RKO (cell line): ENCODE measurements at places on chromosomes 7 and 10.
A peak's percentile ranks its signal among the peaks of the same experiment; 100 is the strongest.

DNA sequence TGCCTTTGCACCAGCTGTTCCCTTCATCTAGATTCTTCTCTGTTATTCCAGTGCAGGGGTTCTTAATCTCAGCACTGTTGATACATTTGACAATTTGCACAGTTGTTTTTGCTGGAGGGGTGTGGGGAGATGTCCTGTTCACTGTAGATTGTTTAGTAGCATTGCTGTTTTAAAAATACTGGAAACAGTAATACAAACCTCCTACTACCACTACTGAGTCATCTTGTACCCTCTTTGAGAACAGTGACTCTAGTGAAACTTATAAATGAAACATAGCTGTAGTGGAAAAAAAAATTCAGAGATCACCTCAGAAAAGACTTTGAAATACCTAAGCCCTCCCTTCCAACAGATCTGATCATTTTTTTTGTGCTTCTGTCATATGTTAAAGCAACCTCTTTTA lies 154.8 kb upstream of the TMEM196 start:
- no peak for DNase-seq

DNA sequence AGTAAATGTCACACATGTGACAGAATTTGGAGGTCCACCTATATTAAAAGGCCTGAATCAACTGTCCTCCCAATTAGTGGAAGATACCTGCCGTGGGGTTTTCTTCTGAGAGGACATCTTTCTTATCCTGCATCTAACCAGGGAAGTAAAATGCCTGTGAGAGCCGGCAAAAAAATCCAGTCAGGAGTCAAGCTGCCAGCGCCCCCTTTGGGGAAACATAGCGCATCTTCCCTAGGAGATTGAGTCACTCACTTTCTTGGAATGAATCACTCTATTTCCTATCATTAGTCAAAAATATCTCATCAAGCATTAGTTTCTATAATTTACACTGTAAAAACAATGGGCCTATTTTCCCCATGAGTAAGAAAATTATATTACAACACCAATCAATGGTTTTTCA lies 66.4 kb upstream of the ANK3 start:
- DNase-seq = peak; percentile 22

DNA sequence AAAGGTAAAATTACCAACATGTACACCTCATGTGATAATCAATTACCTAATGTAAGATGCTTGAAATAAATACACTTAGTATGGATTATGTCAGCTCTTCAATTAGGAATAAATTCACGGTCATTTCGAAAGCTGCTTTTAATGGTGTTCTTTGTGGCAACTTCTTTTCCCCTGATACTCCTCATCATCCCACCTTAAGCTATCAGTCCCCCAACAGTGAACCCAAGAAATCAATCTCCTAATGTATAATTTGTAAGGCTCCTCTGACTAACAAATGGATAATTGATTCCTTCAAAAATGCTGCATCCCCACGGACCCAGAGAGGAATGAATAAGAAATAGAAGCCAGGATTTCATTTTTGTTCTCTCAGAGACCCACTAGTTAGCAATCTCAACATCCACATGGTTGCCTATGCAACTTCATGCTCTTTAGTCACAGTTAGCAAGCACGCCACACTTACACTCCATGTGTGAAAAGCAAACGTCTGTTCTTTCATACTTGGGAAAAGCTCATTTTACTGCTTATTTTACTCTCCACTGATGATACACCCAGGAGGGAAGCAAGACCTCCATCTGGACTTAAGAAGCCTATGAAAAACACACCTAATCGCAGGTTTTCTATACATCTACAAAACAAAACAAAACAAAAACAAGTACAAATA lies 70.1 kb downstream of the VPS41 start:
- DNase-seq = no peak

GRCh38 chr10:66572700-66573099 lies 353.1 kb upstream of the LRRTM3 start:
- no peak for DNase-seq

- DNase-seq = no peak
Observed at GRCh38 chr7:149381245-149381644, 79.6 kb downstream of the ZNF777 start.

DNA sequence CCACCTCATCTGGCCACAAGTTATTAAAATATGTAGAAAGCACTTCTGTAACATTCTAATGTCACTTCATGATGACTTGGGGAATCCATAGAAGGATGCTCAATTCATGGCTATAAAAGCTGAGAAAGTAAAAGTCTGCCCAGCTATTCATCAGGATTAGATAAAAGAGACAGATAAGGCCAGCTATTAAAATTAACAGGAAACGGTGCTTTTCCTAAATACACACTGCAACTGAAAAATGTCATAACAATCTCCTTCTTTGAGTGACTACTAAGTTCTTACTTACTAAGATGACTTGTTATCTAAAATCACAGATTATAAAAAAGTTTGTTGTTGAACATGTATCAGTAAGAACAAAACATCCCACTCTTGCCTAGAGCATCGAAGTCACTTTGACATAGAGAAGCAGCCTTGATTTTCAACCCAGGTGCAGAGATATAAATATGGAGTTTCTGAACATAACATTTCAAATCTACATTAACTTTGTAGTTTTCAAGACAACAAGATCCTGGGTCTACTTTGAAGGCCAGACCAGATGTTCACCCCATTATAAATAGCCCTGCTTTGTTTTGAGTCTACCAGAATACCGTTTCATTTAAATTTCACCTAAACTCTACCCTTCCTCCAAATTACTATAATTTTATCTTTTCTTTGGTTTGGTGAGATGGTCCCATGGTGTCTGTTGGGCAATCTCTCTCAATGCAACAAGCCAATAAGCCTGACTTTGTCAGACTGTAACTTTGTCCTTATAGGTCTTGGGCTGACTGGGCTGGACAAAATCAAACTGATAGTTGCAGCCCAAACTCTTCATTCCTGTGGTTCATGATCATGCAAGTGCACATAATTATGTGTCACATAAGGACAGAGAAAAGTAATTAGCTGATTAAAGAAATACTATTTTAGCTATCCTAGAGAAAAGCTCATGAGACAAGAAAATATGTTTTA lies 24.0 kb downstream of the HYCC1 start:
- DNase-seq = no peak

DNA sequence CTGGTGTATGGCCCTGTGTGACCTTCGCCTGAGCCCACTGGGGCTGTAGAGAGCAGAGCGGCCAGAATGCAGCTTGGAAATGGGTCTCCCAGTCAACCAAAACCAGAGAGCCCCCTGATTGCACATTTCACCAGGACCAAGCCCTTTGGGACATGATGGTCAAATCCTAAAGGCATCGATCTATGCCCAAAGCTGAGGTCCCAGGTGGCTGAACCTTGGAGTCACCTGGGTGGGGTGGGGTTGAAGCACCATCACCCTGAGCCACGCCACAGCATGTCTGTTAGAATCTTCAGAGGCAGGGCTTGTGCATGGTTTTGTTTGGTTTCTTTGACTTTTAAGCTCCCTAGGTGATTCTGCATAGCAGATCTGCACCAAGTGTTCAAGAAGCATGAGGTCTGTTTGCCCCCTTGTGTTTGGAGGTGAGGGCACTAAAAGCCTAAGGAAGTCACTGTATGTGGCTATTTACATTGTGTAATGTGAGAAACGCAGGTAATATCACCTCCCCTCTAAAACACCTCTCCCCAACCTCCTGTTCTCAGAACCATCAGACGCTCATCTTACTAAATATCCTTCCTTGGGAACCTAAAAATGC lies 9.6 kb downstream of the PKD1L1 start:
- DNase-seq = no peak

- DNase-seq = peak; percentile 87
Observed at GRCh38 chr10:119750391-119751230, 24.8 kb downstream of the INPP5F start.

GRCh38 chr10:100579261-100580090 lies 43.7 kb downstream of the HIF1AN start:
- DNase-seq = no peak

- DNase-seq = peak; percentile 71
Observed at GRCh38 chr7:123070702-123071286, 75.3 kb upstream of the TAS2R16 start.

DNA sequence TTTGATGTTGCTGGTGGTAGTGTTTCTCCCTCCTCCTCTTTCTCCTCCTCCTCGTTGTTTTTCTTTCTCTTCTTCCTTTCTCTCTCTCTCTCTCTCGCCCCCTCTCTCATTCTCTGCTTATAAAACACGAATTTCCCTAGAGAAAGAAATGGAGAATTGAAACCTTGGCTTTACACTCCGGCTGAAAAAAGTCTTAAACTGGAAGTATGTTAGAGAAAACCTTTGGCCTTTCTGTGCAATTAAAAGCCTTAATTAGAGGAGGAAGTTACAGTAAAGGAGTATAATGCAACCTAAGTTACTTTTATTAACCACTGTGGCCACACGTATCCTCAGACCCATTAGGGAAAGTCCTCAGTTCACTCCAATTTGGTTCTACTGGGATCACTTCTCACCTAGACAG lies 501.7 kb upstream of the SORCS1 start:
- DNase-seq = no peak

- DNase-seq = peak; percentile 100
Observed at GRCh38 chr7:112449902-112450806, at the start of gene IFRD1. Gene IFRD1 (plus strand): TSS chr7:112450460. CDS start chr7:112450689, 229 bp downstream.

DNA sequence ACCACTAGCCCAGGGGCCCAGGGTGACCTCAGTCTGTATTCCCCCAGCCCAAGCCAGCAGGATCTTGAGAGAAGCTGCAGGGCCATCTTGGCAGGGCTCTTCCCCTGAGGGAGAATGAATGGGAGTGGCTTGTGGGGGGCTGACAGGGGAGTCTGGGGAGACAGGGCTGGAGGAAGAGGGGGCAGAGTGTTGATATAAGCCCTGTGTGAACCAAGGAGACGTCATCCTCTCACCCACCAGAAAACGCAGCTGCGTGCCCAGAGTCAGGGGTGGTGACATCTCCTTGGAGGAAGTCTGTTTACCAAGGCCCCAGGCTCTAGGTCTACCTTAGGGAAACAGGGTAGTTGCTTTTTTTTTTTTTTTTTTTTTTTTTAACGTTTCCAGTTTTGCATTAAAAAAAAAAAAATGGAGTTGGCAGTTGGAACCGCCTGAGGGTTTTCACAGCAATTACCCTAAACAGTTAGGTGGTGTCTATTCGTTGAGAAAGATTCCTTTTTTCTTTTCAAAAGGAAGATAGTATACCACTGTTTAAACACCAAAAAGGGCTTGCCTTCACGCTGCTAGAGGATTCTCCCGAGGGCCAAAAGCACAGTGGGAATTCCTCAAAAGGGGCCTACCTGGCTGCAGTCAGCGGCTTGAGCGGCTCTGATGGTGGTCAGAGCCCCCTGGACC lies 113.8 kb downstream of the PRPF18 start:
- no peak for DNase-seq

- peak; percentile 65 for DNase-seq
Observed at GRCh38 chr10:77111611-77112550, 525.7 kb downstream of the KCNMA1 start.

DNA sequence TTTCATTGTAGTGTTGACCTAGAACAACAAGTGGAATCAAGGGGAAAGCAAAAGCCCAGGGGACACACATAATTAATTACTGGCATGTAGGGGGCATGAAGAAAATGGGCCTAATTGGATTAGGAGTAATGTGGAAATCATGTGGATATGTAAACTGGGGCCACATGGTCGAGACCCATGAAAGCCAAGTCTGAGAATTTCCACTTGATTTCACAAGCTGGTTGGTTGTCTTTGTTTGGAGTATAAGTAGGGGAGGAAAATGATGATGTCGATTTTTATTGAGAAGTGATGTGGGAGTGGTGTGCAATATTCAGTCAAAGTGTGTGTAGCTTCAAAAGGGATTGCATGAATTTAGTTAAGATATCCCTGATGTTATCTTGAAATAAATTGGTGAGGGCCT lies 131.8 kb downstream of the LRRC4 start:
- no peak for DNase-seq

GRCh38 chr7:94069162-94069739 lies 65.1 kb upstream of the BET1 start:
- DNase-seq = no peak

GRCh38 chr7:41792120-41792519 lies 89.2 kb upstream of the INHBA start:
- no peak for DNase-seq

DNA sequence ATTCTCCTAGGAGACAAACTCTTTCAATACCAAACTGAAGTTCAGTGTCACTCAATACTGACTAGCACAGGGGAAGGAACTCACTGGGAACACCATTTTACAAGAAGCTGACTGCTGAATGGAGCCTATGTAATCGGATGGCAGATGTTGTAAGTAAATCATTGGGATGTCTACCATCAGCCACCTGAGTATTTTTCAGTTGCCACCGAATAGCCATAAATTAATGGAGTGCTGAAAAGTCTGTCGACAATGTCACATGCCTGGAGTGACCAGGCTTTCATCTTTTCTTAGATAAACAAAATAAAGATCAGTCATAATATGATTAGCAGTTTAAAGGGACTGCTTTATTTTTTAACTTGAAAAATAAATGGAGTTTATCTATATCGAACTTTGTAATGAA lies 145.9 kb upstream of the SEMA3E start:
- no peak for DNase-seq

DNA sequence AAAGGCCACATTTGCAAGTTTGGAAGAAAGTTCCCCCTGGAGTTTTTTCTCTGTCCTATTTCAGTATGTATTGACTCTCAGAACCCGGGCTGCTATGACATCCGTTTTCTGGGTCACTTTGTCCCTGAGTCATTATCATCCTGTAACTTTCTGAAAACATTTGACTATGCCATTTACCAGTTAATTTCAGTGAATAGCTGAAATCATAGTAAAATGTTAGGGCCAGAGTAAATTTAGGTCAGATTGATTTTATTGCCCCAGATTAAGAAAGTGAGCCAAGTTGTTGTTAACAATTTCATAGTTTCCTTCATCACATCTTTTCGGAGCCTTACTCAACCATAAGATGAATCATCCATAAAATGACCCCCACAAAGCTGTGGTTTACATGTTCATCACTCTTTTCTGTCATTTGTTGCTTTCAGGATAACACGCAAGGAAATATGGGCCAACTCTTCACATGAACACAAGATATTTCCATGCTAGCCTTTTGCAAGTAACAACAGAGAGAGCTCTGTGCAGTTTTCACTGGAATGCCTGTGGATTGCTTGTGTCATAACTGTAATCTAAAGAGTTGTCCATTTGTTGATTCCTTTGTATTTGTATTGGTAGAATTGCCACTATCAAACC lies 3.9 kb upstream of the MACC1 start:
- DNase-seq = no peak

DNA sequence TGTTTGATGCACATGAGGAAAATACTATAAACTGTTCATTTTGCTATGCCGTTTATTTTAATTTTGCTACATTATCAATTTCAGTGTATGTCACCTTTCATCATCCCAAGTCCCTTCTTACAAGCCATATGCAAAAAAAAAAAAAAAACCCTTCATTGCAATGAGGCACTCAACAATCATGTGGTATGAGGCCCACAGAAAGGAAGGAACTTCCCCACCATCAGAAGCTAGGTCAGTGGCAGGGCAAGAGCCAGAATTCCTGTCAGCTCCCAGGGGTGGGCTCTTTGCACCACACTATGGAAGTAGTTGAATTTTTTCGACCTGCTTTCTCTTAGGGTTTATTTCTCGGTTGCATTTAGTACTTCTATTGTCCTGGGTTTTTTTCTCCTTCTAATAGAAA lies 75.4 kb downstream of the NOC3L start:
- DNase-seq = no peak

DNA sequence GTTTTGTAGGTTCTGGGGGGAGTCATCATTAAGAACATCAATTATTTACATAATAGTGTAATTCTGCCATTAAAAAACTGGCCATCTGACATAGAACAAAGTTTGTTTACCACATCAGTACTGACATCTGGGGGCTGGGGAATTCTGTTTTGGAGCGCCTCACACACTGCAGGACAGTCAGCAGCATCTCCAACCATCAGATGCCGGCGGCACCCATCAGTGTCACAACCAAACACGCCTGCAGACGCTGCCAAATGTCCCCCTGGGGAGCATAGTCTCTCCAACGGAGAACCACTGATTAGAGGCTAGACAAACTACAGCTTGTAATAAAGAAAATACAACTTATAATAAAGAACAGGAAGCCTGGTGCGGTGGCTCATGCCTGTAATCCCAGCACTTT lies 26.0 kb downstream of the GNA12 start:
- no peak for DNase-seq
